ENCODE measurements at places on chromosomes 5 and 9.

DNA sequence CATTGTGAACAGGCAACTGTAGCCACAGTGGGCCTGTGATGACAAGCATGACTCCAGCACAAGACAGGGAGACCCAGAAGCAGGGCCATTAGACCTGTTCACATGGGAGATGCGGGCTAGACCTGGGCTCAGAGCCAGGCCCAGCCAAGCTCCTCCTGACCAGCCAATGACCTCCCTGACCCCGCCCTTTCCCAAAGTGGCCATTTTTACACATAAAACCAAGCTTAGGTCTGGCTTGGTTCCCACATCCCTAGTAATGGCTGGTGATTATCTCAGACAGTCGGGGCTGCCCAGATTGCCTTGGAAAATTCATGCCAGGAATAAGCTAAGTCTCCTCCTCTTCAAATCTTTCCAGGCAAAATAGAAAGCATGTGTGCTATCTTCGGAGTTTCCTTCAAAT, 94.1 kb downstream of the FRMD3 start:
- no peak for DNase-seq

GRCh38 chr5:72138943-72139521, 31.8 kb downstream of the MAP1B start:
- no peak for DNase-seq

DNA sequence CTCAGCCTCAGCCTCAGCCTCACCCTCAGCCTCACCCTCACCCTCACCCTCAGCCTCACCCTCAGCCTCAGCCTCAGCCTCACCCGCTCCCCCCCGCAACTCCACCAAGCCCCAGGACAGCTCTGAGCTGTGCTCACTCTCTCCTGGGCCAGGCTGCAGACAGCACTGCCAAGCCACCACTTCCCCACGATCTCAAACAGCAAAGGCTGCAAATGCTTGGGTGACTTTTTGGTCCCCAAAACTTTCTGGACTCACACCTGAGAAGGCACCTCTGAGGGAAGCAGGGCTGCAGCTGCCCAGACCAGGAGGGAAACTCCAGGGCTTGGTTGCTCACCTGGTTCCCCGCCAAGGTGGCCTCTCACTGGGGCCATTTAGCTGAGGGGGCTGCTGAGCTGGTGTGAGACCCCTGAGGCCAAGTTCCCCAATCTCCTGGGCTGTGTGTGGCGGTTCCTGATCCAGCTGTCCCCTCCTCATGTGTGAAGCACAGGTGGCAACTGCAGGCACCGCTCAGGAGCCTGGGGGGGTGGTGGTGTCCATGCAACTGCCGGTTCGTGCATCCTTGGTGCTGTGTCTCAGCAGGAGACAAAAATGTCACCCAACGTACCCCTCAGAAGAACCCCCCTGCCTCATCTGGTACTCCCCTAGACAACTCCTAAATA, 17.8 kb downstream of the MRPL36 start:
- no peak for DNase-seq

DNA sequence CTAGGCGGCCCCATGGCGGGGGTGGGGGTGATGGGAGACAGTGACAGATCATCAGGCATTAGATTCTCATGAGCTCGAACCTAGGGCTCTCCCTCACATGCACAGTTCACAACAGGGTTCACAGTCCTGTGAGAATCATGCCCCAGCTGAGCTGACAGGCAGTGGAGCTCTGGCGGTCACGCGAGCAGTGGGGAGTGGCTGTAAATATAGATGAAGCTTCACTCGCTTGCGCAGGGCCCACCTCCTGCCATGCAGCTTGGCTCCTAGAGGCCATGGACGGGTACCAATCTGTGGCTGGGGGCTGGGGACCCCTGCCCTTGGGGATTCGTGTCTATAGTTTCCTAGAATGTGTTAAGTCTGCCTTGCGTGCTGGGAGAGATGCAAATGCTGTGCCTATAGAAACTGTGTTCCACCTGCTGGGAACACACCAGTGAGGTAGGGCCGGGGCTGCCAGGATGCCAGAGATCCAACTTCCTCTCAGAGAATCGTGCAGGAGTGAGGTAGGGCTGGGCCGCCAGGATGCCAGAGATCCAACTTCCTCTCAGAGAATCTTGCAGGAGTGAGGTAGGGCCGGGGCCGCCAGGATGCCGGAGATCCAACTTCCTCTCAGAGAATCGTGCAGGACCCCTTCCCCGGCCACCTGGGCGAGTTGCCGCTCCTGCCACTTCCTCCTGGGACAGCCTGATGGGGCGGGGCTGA, 14.1 kb upstream of the EXOC3 start:
- no peak for DNase-seq

GRCh38 chr5:97297063-97297703, 114.1 kb upstream of the RIOK2 start:
- no peak for DNase-seq

DNA sequence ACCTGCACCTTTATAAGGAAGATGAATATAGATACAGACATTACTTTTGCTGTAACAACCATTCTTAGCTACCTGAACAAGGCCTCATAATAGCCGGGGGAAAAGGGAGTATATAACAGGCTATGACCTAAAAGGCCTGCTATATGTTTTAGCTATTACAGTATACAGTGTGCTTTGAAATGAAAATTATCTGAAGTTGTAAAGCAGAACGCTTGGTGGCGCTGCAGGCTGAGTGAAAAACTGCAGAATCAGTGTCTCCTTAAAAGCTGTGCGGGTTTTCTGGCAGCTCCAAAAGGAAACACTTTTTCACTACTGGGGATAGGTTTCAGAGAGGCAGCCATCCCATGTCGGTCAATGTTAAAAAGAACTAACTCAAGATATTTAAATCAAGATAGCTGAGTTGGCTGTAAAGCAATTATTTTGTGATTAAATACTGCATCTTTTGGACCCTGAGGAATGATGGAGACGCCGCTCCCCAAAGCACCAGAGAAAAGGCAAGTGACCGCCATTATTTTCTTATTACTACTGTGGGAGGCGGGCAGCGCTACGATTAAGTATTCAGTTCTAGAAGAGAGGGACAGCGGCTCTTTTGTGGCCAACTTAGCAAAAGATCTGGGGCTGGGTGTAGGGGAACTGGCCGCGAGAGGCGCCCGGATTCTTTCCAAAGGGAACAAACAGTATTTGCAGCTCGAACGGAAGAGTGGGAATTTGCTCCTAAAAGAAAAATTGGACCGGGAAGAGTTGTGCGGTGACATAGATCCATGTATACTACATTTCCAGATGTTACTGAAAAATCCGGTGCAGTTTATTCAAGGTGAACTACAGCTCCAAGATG, 5.9 kb downstream of the PCDHB6 start:
- DNase-seq: no peak

DNA sequence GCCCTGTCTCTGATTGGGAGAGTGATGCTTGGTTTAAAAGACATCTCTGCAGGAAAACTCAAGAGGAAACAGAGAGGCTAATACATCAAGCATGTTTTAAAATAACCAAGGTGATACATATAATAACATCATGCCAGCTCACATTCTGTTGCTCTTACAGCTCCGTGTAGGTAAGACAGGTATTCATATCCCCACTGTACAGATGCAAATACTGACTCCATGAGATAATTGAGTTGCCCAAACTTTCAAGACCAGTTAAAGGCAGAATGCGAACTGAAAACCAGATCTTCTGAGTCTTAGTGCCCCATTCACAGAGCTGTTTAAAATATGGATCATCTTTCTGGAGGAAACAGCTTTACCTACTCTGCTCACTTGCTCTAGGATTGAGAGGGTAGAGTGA, 214.0 kb downstream of the PIK3R1 start:
- no peak for DNase-seq

- DNase-seq: no peak
Observed at GRCh38 chr9:126609191-126609590, 4.5 kb upstream of the LMX1B start.
